ENCODE measurements at places on chromosomes 1 and 21.

GRCh38 chr1:33825506-33825905 is 38.4 kb upstream of the HMGB4 start:
- DNase-seq, result no peak

GRCh38 chr1:15124362-15125100 is 29.0 kb upstream of the TMEM51 start:
- no peak for DNase-seq

- no peak for DNase-seq
Measured at GRCh38 chr1:33586106-33586505, 113.7 kb downstream of the ZSCAN20 start.

GRCh38 chr1:201537028-201537427 is 1.9 kb upstream of the NAV1 start:
- DNase-seq, result no peak

DNA sequence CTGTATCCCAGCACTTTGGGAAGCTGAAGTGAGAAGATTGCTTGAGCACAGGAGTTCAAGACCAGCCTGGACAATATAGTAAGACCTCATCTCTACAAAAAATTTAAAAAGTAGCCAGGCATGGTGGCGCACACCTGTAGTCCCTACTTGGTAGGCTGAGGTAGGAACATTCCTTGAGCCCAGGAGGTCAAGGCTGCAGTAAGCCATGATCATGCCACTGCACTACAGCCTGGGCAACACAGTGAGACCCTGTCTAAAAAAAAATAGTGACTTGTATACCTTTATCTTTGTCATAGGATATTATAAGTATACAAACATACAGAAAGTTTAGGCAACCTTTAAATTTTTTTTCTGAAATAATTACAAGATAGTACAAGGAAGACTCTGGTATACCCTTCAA is 3.9 kb upstream of the FBXO28 start:
- no peak for DNase-seq

GRCh38 chr1:19730793-19731192 is 66.1 kb downstream of the HTR6 start:
- no peak for DNase-seq

DNA sequence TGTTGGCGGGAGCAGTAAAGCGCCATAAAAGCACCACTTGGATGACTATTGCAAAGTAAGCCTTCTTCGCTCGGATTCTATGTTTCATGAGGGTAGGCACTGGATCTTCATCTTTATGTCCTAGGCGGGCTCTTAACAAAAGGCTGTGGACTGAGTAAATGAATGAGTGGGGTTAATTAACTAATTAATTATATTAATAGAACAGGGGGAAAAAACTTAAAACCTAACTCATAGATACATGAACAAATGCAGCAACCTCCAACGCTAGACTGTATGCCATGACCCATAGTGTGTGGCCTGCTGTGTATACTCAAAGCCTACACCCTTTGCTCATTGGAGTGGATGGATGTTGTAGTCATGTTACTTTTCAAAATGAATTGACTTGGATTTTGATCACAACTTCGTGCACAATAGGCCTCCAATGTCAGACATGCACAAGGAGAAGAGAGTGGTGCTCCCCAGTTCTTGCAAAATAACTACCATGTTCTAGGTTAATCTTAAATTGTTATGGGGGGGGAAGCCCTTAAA is 417 bp upstream of the GFI1 start:
- DNase-seq, result no peak

DNA sequence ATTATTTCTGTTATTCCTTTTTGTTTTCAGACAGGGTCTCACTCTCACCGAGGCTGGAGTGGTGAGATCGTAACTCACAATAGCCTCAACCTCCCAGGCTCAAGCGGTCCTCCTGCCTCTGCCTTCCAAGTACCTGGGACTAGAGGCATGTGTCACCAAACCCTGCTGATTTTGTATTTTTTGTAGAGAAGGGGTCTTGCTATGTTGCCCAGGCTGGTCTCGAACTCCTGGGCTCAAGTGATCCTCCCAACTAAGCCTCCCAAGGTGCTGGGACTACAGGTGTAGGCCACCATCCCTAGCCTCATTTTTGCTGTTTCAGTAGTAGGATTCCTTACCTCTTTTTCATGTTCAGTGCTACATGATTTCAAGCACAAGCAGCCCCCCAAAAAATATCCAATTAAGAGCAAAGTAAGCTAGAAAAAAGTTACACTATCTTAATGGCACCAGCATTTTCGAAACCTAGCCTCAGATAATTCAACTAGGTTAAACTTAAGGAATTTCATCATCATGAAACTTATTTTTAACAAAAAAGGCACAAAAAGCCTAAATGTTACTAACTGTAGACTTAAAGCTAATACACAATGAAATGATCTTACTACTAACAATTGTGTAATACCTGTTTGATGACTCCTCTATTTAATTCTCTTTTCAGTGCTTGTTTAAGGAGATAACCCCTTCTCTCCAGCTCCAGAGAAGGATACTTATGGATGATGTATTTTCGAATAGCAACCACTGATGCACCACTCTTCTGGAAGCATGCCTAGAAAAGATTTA is 16.6 kb downstream of the HP1BP3 start:
- DNase-seq, result no peak

GRCh38 chr1:43315481-43315880 is 14.7 kb downstream of the TIE1 start:
- DNase-seq, result no peak

DNA sequence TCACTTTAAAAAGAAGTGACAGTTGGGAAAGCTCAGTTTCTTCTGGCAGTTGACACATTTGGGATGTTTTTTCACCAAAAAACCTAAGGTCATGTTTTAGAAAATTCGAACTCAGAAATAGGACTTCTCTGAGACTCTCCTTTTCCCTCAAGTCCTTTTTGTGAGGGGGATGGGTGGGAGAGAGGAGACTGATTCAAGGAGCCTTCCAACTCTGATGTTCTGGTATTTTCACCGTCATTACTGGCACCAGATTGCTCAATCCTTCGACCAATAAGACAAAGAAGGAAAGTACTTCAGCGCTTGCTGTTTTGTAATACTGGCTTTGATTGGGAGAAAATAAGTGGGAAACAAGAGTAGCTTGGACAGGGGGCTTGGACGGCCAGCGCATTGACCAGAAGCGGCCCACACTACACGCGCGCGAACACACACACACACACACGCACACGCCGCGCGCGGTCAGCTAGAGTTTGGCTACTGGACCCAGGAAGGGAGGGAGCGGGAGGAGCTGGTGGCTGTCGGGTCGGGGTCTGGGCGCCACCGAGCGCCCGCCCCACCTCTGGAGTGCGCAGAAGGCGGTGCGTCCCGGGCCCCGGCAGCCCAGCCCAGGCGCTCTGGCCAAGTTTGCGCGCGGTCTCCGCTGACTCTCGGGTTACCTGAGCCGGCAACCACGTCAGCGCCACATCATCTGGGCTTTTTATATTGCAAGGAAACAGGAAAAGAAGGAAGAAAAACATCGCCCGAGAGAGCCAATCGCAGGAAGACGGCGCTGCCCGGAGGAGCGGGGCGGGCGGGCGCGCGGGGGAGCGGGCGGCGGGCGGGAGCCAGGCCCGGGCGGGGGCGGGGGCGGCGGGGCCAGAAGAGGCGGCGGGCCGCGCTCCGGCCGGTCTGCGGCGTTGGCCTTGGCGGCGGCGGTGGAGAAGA is at the start of gene KCNK1:
Gene KCNK1 (plus strand): TSS at position 855 of the 921 bp plus-strand sequence. CDS start 66 bp downstream, at position 921.
- DNase-seq, result no peak

DNA sequence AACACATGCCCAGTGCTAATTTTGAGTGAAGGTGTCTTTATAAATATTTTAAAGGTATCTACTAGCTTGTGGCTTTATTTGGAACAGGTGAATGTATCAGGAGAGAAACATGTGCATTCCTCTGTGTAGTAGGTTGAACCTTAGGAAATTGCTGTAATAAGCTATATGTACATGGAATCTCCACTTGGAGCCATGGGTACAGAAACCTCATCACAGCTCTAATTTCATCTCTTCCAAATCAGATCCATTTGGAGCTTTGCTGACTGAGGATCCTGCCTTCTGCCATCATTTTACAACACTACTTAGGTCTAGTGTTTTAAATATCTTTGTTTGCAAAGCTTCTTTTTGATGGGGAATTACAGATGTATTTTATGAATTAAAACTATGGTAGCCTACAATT is 2.1 kb downstream of the KCNK2 start:
- no peak for DNase-seq

DNA sequence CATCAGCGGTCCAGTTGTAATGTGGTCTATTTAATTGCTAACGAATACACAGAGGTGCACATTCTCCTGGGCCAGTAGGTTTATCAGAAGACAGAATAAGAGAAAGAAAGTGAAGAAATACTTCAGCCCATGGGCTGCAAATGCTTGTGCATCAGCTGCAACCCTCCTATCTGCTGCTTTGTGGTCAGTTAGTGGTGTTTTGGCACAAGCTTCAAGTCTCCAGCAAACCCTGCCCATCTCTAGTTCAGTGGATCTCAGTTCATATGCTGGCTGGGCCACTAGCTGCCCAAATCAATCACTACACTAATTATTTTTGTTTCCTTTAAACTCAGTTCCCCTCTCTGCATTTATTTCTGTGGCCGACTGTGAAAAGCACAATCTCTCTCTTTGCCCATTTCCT is 124.2 kb downstream of the KCNJ6 start:
- no peak for DNase-seq

DNA sequence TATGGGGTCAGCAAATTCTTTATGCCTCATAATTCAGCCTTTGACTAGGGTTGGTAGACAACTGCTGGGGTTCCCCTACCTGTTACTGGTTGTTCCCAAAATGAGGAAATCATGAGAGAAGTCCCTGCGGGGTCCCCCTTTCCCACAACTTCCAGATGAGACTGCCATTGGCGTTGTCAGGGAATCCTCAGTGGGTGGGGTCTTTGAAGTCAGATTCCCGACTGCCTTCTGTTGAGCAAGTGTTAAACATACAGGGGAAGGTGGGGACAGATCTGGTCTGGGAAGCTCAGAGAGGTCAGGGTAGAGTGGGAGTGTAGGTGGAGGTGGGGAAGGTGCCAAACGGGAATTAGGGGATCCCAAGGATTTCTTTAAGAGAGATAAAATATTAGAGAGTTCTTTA is 14.7 kb downstream of the HSD3B2 start:
- no peak for DNase-seq

DNA sequence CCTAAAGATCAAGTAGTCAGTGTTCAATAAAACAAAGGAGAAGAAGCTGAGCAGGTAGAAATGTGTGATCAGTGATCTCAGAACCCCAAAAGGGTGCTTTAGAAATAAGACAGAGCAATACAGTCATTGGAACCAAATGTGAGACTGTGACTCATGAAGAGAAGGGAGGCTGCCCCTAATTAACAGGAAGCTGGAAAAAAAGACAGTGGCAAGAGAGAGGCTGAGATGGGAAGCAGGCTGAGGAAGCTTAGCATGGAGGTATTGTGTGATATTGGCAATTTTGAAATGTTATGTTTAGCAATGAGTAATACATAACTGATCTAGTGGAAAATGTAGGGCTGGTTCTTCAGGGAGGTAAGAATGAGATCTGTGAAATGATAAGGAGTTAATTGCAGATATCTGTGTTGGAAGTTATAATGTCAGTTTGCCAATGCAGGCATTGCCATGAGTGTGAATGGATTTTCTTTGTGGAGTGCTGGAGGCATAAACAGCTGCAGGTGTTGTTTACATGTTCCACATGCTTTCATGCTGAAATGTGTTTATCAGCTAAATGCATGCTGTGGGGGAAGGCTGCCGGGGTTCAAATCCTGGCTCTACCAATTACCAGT is 90.6 kb upstream of the CACNA1E start:
- no peak for DNase-seq

DNA sequence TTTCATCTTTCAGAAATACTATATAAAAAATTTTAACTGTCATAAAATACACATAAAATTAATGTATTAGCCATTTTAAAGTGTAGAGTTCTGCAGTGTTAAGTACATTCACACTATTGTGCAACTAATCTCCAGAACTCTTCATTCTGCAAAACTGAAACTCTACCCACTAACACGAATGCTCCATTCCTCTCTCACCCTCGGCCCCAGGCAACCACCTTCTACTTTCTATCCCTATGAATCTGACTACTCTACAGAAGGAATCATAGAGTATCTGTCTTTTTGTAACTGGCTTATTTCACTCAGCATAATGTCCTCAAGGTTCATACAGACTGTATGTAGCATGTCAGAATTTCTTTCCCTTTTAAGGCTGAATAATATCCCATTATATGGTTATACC is 43.4 kb downstream of the LTN1 start:
- no peak for DNase-seq

GRCh38 chr1:88883156-88883555 is 8.2 kb downstream of the GTF2B start:
- DNase-seq, result no peak

GRCh38 chr1:32028746-32029145 is 15.1 kb downstream of the KHDRBS1 start:
- no peak for DNase-seq

- no peak for DNase-seq
Measured at GRCh38 chr1:18351735-18352134, 129.0 kb upstream of the KLHDC7A start.

GRCh38 chr1:92356956-92357355 is 58.1 kb downstream of the RPAP2 start:
- DNase-seq, result no peak

DNA sequence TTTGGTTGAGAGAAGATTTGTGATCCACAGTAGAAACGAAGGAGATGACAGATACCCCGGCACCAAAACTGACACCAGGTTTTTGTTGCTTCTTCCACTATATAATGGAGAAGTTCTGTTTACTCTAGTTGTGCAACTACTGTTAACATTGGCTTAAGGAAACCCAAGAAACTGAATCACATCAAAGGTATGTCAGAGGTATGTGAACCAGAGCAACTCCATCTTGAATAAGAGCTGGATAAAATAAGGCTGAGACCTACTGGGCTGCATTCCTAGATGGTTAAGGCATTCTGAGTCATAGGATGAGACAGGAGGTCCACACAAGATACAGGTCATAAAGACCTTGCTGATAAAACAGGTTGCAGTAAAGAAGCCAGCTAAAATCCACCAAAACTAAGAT is 173.7 kb upstream of the CAMK1G start:
- DNase-seq, result no peak

GRCh38 chr1:154423304-154423987 is 18.3 kb downstream of the IL6R start:
- no peak for DNase-seq

DNA sequence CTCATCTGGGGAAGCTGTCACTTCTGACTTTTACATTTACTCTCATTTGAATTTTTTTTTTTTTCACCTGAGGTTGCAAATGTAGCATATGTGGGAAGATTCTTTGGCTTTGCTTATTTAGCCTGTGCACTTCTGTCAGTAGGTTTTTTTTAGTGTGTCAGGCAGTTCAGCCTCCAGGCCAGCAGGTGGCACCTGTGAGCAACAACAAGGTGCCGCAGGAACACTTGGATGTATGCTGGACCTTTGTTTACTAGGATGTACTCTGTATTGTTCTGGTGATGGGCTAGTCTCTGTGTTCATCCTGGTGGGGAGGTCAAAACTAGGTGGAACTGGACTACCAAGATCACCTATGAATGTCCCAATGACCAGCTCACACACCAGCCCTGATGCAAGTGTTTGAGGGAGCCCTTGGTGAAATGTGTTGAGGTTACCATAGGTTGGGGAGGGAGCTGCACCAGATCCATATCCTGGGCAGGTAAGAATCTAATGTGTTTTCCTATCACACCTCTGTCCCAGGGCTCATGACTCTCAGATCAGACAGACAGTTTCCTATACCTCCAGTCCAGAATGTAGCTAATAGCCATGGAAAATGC is 618.2 kb downstream of the BRINP3 start:
- no peak for DNase-seq

- no peak for DNase-seq
Measured at GRCh38 chr1:19220991-19221390, 10.9 kb upstream of the UBR4 start.
